Esophagus squamous epithelium (tissue), 5 donors: ENCODE measurements at places on chromosomes 7 and 10. TPM values are rescaled to one million over a fixed set of nuclear protein-coding genes. Genes with fewer than 3 reads are reported as not detected.

DNA sequence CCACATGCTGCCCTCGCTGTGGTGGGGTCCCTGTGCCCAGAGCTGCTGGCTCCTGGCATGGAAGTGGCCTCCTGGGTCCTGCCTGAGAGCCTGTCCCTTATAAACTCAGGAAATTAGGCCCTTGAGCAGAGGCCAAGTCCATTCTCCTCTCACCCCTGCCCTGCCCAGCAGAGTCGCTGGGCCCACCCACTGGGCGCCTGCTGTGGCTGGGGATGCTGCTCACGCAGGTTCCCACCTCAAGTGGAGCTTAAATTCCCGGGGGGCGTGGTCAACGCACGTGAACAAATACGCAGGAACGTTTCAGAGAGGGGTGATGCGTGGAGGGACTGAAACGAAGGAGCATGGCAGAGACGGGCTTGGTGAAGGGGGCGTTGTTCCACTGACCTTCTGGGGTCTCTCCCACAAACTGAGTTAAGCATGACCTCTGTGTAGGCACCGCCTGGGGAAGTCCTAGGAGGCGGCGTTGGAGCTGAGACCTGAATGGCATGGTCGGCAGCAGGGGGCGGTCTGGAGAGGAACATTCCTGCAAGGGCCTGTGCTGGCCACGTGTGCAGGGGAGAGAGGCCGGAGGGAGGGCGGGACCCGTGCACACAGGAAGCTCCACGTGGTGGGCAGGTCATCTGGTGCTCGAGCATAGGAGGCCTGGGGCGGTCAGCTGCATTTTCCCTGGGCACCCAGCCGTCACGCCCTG, 27.9 kb downstream of the FAM20C start:
- no peak for DNase-seq

RBP3 gene
- not detected for total RNA-seq

GRCh38 chr10:6178581-6178980, 24.2 kb upstream of the PFKFB3 start:
- no peak for DNase-seq

PNLIPRP3 gene
- total RNA-seq = 0.38 TPM

DNA sequence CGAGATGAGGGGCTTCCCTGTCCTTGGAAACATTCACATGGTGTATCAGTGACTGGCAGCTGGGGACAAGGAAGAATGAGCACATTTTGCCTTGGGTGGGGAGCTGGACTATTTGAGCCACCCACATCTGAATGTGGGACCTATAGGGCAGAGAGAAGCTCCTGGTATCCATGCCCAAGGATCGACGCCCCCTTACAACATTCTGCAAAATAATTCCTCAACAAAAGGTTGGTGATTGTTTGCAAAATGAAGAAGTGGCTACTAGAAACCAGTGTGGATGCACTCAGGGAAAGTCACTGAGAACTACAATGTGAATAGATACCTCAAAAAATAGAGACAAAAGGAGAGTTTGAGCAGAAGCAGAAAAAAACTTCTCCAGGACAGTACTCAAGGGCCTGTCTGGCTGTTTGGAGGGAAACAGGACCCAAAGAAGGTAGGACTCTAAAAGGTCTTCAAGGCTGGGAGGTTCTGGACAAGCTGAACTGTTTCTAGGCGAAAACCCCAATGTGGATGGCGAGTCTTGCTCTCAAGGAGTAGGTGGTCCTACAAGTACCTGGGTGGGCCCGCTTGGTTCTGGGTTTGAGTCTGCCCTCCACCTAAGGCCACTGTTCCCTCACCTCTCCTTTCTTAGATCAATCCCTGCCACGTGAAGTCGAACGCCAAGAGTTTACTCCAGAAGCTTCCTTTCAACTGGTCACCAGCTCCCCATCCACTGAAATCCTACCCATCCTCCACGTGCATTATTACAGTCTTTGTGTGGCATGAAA, 125.0 kb upstream of the ZNF746 start:
- no peak for DNase-seq

LIPM gene
- not detected for total RNA-seq

AKR1C8 gene
- not detected for total RNA-seq

WNT2 gene
- not detected for total RNA-seq

DNA sequence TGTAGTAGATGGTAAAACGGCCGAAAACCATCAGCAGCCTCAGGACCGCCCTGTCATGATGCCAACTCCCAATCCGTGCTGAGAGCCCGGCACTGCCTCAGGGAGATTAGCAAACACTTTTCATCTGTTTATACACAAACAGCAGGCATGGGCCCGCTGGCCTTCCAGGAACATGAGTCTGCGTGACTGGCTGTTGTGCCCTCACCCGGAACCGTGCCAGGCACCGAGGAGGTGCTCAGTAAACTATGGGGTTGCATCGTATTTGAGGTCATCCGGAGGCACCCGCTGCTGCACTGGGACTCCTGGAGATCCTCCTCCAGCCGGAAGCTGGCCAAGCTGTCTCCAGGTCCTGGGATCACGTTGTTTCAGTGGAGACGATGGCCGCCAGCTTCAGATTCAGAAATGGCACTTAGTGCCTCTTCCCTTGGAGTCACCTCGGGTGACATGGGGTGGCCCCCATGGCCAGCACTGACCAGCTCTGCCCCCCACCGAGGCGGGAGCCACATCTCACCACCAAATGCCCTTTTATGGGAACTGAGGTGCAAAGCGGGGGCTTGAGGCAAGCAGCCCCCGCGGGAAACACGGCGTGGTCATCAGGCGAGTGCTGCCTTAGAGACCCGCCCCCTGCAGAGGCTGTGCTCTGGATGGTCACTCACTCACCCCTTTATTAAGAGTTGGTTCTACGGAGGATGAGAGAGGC, 585.9 kb downstream of the PTPRN2 start:
- DNase-seq = no peak
